NCI-H1417 (cell line): ENCODE measurements at places on chromosomes 12 and 14.

DNA sequence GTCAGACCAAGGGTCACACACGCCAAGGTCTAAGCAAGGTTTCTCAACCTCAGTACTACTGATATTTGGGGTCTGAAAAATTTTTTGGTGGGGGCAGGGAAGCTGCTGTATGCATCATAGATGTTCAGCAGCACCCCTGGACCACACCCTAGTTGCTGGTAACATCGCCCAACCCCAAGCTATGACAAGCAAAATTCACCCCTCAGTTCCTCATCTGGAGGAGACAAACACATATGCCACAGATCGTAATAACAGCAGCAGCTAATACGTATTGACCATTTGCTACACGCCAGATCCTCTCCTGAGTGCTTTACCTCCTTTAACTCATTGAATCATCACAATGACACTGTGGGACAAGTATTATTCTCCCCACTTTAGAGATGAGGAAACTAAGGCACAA lies 46.4 kb downstream of the ACTN1 start:
- DNase-seq = no peak

DNA sequence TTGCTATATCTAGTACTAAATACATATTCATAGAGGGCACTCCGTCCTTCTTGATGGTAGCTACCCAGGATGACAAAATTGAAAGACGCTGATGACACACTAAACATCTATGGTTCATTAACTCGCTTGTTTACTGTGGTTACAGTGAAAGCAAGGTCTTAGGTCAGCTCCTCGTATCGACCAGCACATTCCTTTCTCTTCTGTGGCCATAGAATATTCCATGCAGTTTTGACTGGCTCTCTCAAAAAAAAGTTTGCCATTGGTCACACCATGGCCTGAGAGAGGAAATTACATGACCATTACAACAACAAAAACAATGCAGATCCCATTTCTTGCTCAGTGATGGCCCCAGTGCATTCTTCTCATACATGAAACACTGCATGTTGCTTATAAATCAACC lies 411.4 kb upstream of the SOX5 start:
- DNase-seq = no peak

- peak; percentile 52 for DNase-seq
These were observed 410.7 kb downstream of the TMEM117 start for GRCh38 chr12:44246482-44247105.

DNA sequence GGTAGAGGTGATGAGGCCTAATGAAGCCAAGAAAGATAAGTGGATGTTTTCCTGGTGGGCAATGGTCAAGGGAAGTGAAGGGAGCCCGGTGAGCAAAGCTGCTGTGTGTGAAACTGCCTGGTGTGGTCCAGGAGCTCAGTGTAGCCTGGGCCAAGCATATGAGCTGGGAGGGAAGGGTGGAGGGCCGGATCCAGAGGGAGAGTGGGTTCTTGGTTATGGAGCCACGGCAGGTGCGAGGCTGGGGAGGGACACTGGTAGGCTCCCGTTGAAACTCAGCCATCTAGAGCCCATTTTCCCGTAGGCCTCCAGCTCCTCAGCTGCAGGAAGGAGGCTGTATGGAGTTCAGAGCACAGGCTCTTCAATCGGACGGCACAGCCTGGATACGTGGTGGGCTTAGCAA lies 10.2 kb upstream of the CLMN start:
- no peak for DNase-seq

- no peak for DNase-seq
These were observed 306.7 kb upstream of the E2F7 start for GRCh38 chr12:77372026-77372425.

DNA sequence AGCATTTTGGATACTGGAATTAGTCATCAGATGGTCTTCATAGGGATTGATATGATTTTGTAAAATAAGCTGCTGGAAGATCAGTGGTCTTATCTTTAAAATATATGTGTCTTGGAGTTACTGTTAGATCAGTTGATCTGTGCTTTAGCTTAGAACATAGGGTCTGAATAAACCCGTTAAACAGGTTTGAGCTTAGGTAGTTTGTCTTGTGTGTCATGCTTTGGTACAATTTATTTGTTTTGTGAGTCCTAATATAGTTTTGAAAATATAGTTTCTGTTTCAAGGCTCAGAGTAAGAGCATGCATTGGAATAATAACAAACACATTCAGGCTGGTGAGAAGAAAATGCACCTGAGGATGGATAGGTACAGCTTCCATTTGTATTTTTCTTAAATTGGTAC lies 505.0 kb downstream of the SLC16A7 start:
- DNase-seq = no peak

DNA sequence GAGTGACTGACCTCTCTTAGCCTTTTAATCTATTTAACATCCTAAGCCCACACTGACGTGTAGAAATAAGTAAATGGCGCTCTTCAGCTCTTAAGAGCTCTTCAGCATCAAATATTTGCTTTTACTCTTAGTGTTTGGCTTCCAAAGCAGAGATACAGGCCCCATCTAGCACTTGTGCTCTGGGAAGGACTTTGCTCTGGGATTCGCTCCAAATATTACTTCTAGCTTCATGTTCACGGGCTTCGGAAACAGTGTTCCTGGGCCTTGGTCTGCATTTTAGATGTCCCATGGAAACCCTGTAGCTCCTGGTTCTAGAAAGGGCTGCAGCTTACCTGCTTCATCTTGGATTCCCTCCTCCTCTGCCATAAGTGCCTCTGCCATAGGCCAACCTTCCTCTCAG lies 2.7 kb upstream of the NKX2-8 start:
- DNase-seq = peak; percentile 41

GRCh38 chr12:40618636-40619035 lies 73.6 kb upstream of the CNTN1 start:
- DNase-seq = no peak

DNA sequence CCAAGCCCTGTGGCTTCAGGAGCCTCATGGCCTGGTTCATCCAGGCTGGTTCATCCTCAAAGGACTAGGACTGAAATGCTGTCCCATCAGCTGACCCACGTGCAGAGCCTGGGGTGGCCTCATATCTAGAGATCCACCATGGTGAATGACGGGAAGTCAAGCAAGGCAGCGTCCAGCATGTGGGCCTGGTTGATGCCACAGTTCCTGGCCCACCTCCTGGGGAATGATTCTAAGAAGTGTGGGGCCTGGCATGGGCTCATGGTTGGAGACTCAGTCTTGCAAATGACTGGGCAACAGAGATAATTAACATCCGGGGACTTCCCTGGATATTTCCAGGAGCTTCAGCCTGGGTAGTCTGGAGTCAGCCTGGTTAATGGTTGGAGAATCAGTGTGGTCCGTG lies 302.4 kb upstream of the SFSWAP start:
- no peak for DNase-seq

DNA sequence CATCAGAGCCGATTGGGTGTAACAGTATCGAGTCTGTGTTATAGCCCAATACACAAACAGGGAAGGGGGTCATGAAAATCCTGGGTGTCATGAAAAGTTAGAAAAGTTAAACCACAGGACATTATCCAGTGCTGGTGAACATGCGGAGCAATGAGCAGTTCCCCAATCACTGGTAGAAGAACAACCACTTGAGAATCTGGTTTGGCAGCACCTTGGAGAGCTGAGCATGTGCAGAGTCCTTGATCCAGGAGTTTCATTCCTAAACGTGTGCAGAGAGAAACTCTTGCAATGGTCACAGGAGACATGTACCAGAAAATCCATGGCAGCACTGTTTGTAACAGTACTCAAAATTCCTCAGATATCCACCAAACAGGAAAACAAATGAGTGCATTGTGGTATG lies 23.0 kb upstream of the JDP2 start:
- DNase-seq = no peak

DNA sequence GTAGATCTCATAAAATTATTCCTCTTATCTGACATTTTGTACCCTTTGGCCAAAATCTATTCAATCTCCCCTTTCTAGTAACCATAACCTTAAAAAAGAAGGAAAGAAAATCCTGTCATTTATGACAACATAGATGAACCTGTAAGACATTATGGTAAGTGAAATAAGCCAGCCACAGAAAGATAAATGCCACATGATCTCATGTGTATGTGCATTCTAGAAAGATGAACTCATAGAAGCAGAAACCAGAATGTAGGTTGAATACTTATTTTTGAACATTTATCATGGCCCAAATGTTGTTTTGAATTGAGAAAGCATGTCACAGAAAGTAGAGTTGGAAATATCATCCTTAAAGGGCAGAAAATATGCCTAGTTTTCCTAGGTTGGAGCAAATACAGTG lies 1053.6 kb downstream of the SLC6A15 start:
- no peak for DNase-seq

DNA sequence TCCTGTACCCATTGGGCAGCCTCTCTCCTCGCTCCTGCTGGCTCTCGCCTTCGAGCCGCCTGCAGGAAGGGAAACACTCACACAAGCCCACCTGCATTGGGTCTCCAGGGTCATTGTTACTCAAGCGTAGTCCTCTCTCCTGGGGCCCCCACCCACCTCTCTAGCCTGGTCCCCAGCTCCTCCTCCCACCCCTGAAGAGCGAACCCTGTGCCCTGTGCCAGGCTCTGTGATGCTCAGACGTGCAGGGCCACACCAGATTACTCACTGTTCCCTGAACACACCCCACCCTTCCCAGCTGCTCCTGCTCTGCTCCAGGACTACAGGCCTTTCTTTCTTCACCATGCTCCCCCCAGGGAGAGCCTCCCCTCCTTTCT lies 88.1 kb downstream of the NINJ2 start:
- DNase-seq = no peak

- DNase-seq = no peak
These were observed 10.2 kb downstream of the ANHX start for GRCh38 chr12:133225527-133225926.

DNA sequence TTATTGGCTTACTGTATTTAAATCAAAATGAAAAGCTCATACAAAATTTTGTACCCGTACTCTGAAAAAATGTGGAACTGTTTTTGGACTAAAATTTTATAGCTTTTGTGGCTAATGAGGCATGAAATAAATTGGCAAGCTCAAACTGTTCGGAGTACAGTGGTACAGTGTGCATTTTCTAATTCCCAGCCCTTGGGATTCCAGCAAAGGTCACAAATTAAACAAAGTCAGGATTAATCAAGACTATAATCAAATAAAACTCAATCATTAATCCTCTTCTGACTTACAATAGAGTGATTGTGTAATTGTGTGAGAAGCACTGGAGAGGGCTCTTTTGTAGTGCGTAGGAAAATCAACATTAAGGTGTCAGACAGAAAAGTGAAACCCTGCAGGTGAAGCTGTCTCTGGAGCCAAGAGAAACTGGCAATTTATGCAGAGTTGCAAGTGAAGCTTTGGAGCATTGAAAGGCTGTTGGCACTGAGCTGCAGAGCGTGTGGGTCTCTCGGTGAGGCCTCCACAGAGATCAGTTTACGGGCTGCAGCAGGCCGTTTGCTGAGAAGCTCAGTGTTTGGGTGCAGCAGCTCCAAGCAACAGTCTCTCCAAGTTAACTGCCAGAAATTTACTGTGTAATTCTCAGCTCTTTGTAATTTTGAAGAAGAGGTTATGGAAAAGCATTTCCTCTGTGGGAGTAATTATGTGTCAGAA lies 275.9 kb downstream of the FBXL14 start:
- DNase-seq = peak; percentile 98

DNA sequence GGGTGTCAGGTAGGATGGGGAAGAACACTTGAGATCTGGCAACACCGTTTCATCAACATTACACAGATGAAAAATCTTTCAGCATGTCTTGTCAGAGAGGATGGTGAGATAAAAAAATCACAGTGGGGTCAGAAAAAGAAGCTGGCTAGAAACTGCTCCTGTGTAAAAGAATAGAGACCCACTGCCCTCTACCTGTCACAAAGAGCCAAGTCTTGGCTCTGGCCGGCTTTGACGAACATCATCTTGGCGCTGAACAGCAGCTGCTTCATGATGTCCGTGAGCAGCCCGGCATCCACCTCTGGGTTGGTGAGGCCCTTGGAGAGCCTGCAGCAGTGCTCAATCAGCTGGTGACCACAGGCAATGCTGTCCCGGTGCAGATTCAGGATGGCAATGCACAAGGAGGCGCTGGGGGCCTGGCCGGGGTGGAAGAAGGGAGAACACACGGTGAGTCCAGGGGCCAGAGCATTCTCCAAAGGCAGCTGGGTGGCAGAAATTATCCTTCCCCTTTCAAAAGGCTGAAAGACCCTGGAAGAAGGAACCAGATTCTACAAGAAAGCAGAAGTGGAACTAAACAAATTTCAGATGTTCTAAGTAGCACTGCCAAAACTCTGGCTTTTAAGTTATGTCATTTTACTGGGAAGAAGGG lies 50.2 kb downstream of the ZFYVE26 start:
- DNase-seq = no peak

DNA sequence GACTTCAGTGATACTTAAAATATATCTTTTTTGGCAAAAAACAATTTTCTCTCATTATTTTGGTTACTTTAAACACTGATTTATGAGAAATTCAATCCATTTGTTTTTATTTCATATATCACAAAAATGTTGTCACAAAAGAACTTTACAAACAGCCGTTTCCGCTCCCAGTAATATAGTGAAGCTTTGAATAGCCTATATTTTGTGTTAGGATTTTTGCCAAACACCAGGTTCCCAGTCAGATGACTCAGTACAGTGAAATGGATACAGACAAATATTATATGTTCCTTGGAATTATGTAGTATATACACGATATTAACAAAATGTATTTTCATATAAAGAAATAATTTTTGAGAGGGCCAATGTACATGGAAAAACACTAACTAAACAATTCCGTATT lies 411.1 kb downstream of the CCER1 start:
- DNase-seq = no peak

DNA sequence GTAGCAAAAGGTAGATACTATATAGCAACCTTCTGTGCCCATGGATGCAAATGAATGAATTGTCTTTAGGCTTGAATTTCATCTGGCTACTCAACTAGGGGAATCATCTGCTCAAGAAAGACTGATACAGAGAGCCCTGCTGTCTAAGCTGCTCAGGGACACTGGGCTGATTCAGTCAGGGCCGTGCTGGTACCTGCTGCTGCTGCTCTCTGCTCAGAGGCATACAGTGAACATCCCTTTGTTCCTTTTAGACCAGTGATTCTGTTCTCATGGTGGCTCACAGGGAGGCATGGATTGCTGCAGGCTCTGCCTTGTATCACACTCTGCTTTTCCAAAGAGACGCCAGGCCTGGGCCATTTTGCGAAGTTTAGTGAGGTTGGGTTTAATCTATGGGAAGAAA lies 14.1 kb downstream of the EIF2B2 start:
- DNase-seq = no peak

DNA sequence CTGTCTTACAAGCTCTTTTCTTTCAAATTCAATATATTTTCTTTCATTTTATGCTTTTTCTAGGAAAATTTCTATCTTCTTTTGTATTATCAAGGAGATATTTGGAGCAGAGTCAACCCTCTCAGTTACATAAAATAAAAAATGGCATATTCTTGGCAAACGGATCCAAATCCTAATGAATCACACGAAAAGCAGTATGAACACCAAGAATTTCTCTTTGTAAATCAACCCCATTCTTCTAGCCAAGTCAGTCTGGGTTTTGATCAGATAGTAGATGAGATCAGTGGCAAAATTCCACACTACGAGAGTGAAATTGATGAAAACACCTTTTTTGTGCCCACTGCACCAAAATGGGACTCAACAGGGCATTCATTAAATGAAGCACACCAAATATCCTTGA lies 20.6 kb downstream of the PIK3C2G start:
- no peak for DNase-seq
